HuH-7 (cell line): ENCODE measurements at places on chromosomes 1 and 21.

DNA sequence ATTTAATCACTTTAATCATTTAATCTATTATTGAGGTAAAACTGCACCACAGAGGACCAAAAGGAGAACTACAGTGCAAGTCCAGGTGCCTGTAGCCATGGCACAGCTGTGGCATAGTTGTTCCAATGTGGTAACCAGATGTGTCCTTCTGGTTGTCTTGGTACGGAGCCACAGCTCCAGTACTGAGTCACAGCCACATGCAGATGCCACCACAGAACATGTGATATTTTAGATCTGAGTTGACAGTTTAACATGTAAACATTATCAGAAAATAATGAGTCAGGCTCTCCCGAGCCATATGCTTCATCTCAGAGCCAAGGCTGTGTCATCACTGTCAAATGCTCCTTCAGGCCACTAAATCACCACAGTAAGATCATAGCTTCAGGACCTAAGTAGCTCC is 56.4 kb upstream of the RGS7 start:
- DNase-seq, result no peak

GRCh38 chr1:165328136-165328535 is 28.4 kb downstream of the LMX1A start:
- no peak for DNase-seq

DNA sequence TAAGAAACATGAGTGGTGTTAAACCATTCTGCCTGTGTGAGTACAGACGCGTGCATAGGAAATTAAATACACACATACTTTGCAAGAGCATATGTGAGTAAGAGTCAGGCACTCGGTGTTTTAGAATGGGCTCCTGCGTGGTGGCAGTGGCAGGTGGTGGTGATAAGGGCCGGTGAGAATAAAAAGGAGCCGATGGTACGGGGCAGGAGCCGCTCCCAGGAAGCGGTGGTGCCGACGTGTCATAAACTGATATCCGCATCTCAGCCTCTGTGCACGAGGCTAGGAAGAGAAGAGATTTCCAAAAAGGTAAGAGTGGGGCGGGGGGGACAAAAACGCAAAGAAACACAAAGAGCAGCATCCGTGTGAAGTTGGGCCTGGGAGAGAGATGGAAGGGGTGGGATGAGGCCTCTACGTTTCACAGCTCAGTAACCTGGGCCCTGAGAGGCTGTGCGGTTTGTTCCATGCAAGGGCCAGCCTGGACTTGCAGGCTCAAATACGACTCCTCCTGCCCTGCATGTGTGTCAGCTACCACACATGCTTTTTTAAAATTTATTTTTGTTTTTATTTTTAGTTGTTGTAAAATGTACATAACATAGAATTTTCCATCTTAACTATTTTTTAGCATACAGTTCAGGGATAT is 127.7 kb upstream of the COL6A1 start:
- DNase-seq, result no peak

- DNase-seq, result no peak
Measured at GRCh38 chr1:93955765-93956164, 46.5 kb upstream of the GCLM start.

DNA sequence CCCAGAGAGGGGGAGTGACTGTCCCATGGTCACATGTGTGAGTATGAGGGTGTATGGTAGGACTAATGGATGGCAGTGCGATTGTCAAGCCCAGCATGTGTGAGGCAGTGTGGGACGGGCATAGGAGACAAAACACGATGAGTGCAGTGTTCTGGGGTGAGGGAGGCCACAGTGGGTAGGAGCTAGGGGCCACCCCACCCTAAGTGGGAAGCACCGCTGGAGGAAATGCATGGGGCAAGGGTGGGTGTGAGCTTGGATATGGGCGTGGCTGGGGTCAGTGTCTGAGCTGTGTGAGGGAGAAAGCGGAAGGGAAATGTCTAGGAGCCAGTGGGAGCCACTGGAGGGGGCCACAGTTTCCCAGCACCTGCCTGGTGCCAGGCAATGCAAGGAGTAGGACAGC is 56.5 kb downstream of the FOXO6 start:
- DNase-seq, result no peak

DNA sequence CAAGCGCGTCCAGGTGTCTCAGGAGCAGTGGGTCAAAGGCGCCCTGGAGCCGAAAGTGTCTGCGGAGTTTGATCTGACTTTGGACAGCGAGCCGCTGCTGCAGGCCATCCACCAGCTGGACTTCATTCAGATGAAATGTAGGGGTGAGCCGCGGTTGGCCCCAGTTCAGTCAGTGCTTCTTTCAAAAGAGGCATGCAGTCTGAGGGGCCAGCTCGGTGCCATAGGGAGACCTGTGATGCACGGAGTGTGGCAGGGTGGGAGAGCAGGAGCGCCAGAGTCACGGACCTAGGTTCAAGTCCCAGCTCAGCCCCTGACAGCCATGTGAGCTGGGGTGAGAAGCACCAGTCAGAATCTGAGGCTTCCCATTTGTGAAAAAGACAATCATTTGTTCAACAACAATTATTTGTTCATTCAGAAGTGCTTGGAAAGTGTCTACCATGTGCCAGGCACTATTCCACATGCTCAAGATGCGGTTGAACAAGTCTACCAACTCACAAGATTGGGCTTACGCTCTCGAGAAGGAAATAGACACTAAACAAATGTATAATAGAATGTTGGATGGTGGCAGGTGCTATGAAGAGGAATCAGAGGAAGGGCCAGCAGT is 39.5 kb upstream of the GNPAT start:
- DNase-seq, result no peak

DNA sequence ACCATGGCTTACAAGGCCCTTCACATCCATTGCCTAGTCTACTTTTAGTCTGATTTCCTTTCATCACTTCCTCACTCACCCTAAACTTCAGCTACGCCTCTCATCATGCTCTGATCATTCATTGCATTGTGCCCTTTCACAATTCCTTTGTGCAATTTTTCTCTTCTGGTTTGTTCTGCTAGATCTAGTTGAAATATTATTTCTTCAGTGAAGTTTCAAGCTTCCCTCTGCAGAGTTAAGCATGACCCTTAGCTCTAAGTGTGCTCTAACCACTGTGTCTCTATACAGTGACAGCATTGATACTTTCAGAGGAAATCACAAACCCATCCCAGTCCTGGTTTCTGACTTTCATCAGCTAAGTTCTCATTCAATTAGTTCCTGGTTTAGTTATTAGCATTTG is 166.1 kb downstream of the PLA2G4A start:
- no peak for DNase-seq

DNA sequence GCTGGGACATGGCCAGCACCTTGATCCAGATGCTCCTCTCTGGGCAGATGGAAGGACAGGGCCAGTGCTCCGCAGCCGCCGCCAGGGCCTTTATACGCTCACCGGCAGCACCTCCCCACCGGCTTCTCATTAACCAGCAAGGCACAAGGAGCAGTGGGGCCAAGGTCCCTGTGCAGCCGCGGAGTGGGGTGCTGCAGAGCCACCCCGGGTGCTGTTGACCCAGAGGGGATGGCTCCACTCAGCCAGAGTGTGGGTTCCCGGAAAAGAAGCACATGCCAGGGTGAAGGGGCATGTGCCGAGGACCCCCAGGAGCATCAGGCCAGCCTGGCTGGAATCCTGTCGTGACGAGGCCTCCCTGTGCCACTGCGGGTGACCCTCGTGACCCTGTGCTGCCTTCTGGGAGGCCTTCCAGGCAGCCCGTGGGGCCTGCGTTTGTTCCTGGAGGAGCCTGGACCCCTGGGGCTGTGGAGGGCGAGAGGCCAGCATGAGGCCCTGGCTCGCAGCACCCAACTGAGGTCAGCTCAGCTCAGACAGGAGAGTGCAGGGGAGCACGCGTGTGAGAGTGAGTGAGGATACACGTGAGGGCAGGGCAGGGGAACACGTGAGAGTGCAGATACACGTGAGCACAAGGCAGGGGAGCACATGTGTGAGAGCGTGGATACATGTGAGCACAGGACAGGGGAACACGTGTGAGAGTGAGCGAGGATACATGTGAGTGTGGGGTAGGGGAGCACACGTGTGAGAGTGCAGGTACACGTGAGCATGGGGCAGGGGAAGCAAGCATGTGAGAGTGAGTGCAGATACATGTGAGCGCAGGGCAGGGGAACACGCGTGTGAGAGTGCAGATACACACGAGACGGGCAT is at the start of gene FTCD:
Gene FTCD, minus strand, starts transcription at position 66 of the 864 bp plus-strand sequence. Its CDS starts 56 bp downstream, at position 10.
- no peak for DNase-seq

- no peak for DNase-seq
Measured at GRCh38 chr1:34642679-34643078, 112.2 kb upstream of the GJB5 start.

DNA sequence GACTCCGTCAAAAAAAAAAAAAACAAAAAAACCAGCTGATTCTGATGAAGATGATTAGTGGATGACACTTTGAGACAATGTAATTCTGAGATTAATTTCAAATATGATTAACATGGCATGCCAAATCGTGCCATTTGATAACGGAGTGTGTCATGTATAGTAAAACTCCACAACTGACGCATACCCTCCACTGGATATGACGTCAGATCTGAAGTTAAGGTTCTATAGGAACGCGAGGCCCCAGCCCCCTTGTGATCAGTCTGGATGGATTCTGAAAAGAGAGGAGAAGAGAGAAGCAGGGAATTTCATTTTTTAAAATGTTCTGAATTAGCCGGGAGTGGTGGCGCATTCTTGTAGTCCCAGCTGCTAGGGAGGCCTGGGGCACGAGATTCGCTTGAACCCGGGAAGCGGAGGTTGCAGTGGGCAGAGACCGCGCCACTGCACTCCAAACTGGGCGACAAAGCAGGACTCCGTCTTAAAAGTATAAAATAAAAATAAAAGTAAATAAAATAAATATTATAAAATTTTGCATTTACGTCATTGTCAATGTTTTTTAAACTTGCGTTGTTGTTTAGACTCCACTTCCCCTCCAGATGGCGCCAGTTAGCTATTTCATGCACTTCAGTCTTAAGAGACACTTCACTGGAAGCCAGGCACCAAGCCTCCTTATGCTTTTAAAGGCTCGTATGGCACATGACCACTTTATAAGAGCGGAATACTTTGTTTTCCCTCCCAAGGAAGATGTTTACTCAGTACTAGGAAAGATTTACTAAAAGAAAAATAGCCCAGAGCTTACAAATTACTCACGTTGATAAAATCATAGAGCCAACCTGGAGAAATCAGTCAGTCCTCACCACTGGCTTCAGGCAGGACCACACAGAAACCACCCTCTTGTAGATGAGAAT is 65.5 kb downstream of the UBE2U start:
- peak; percentile 28 for DNase-seq

DNA sequence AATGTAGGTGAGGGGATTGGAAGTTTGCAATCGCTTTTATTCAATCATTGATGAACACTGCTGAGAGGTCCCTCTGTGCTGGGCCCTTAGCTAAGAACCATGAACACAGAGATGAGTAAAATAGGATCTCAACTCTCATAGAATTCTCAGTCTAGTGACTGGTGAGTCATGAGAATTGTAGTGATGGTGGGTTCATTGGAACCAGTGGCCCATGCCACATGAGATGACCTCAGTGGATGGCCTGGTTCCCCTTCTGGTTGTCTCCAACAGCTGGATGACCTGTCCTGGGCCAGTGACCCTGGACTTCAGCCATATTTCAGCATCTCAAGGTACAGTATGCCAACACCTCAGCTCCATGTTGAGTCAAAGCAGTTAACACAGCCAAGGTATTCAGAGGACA is 21.3 kb upstream of the S100A10 start:
- no peak for DNase-seq

DNA sequence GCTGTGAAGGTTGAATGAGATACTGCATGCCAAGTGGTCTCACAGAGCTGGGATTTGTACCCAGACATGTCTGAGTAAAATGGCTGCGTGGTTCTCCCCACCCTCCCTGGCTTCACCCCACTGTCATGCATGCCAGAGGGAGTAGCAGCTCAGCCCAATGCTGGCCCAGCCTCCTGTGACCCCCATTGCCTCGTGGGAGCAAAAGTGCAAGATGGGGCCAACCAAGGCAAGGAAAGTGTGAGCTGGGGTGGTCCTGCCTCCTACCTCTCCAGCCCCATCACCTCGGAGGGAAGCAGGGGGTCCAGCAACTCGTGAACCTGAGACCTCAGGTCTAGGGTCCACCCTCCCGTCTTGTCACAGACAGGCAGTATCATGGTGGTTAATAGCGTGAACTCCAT is 209.8 kb upstream of the GRIK3 start:
- DNase-seq, result no peak

- no peak for DNase-seq
Measured at GRCh38 chr21:24456358-24456757, 1150.9 kb downstream of the MRPL39 start.

- no peak for DNase-seq
Measured at GRCh38 chr1:167790117-167790516, 68.3 kb downstream of the MPZL1 start.

GRCh38 chr1:99397863-99398262 is 133.6 kb downstream of the PLPPR4 start:
- no peak for DNase-seq

DNA sequence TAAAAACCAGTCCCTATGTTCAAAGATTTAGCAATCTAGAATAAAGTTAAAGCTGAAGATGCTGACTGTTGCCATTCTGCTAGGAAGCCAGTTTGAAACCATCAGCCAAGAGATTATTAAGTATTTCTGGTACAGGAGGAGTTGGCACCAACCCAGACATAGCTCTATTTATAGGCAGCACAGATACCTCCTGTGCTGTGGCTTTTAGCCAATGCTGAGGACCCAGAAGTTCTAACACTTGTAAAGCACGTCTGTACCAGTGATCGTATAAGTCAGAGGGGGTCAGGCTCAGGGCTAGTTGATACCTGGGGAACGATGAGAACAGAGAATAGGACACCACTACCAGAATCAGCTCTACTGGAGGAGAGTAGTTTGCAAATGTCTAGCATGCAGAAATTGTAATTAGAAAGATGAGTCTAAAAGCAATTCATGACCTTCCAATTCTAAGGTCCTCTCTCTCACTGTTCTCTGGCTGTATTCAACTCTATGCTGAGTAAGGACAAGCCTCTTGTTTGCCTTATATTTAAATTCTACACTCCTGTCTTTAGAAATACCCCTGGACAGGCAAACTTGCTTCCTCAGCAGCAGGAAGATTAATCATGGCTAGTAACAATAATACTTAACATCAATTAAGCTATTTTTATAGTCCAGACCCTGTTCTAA is 96.8 kb upstream of the PALMD start:
- DNase-seq, result no peak

GRCh38 chr1:52022133-52022532 is 11.5 kb downstream of the KTI12 start:
- no peak for DNase-seq

DNA sequence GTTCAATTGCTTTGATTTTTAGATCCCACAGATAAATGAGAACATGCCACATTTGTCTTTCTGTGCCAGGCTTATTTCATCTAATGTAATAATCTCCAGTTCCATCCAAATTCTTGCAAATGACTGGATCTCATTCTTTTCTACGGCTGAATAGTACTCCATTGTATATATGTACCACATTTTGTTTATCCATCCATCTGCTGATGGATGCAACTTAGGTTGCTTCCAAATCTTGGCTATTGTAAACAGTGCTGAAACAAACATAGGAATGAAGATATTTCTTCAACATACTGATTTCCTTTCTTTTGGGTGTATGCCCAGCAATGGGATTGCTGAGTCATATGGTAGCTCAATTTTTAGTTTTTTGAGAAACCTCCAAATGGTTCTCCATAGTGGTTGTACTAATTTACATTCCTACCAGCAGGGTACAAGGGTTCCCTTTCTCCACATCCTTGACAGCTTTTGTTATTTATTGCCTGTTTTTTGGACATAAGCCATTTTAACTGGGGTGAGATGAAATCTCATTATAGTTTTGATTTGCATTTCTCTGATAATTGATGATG is 344.4 kb downstream of the KCTD3 start:
- no peak for DNase-seq

GRCh38 chr1:77168358-77168757 is 50.9 kb downstream of the PIGK start:
- DNase-seq, result no peak

- DNase-seq, result no peak
Measured at GRCh38 chr1:246139745-246140182, 367.3 kb downstream of the SMYD3 start.

GRCh38 chr21:14414932-14415508 is 32.1 kb upstream of the HSPA13 start:
- no peak for DNase-seq
